Naive thymus-derived CD4-positive, alpha-beta T cell (primary cell): ENCODE measurements at places on chromosomes 16 and 17.

GRCh38 chr17:36894925-36895324 is 42.4 kb upstream of the LHX1 start:
- no peak for DNase-seq

- no peak for DNase-seq
Measured at GRCh38 chr16:522320-523096, 5.0 kb upstream of the CAPN15 start.

DNA sequence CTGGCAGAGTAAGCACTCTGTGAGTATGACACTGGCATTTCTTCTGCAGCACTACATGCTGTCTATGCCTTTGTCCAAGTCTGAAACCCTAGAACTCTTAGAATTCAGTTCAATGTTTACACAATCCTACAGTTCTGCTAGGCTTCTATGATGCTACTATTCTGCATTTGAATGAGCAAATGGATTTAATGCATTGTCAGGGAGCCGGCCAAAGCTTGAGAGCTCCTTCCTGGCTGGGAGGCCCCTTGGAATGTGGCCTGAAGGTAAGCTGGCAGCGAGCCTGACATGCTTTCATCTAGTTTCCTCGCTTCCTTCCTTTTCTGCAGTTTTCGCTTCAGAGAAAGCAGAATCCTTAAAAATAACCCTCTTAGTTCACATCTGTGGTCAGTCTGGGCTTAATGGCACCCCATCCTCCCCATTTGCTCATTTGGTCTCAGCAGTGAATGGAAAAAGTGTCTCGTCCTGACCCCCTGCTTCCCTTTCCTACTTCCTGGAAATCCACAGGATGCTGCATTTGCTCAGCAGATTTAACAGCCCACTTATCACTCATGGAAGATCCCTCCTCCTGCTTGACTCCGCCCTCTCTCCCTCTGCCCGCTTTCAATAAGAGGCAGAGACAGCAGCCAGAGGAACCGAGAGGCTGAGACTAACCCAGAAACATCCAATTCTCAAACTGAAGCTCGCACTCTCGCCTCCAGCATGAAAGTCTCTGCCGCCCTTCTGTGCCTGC is at the start of gene CCL2:
CCL2 (plus strand) TSS at position 635 of the 730 bp plus-strand sequence; CDS start at position 700, 65 bp downstream.
- DNase-seq, result no peak

DNA sequence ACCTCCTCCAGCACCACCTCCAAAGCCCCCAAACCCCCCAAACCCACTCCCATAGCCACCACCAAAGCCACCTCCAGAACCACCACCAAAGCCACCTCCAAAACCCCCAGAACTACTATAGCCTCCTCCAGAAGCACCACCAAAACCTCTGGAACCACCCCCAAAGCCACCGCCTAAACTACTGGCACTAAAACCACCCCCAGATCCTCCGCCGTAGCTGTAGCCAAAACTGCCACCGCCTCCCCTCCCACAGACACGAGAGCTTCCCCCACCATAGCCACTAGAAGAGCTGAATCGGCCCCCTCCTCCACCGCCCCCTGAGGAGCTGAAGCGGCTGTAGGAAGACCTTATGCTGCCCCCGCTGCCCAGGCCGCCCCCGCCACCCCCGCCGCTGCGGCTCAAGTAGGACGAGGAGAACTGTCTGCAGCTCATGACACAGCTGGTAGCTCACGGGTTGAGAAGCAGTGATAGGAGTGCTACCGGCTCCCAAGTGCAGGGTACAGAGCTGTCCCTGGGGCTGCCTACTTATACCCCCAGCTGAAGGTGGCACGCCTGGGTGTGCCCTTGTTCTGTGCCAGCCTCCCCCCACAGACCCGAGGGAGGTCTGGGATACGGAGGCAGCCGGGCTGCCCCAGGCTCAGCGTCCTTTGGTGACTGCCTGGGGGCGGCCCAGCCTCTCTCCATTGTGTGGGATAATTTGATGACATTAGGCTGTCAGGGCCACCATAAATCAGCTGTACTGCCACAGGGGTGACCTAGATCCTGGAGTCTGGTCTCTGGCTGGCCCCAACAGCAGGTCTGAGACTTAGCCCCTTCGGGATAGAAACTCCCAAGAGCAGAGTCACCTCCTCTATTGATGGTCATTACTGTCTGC is at the start of gene KRT9:
KRT9 (minus strand) TSS at position 499 of the 874 bp plus-strand sequence; CDS start at position 432, 67 bp downstream.
- no peak for DNase-seq

DNA sequence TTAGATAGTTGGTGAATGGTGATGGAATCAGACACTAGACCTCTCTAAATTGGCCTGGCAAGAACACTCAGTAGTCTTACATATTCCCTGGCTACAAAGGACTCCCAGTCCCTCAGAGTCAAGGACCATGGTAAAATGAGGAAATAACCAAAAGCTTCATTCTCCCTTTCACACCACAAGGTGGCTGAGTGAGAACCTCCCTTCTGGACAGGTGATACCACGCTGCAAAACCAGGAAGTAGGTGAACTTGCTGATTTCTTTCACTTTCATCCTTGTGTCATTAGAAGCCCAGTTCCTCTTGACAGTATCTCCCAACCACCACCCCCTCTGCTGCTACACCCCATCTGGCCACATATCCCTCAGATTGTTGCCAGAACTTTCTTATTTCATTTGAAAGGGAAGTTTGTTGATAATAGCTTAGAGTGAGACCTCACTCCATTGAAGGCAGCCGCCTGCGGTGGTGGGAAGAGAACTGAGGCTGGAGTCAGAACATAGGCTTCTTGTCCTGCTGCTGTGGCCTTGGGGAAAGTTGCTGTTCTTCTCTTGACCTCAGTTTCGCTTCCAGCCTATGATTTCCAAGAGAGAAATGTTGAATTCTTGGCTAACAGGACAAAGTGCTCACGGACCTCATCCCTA is 290.6 kb upstream of the CCL2 start:
- DNase-seq, result no peak

GRCh38 chr16:84453061-84453752 is 51.3 kb downstream of the MEAK7 start:
- DNase-seq, result no peak

- DNase-seq, result peak; percentile 15
Measured at GRCh38 chr17:36935671-36936454, 1.4 kb upstream of the LHX1 start.

DNA sequence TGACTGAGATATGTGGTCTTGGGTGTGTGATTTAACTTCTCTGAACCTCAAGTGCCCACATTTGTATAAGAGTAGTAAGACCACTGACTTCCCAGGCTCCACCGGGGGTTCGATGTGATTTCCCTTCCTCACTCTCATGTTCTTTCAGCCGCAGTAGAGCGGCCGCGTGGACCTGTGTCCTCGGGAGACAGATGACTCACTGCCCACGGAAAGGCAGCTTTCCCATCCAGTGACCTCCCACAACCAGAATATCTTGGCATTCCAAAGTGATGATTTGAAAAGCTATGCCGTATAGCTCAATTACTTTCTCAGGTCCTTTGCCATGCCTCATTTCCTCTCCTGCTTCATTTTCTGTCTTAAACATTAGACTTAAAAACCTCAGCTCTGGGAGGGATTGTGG is 73.6 kb downstream of the IL21R start:
- no peak for DNase-seq

- peak; percentile 59 for DNase-seq
Measured at GRCh38 chr17:29807520-29808361, 122.3 kb downstream of the SSH2 start.

- no peak for DNase-seq
Measured at GRCh38 chr17:80793851-80794267, 197.8 kb upstream of the CHMP6 start.

DNA sequence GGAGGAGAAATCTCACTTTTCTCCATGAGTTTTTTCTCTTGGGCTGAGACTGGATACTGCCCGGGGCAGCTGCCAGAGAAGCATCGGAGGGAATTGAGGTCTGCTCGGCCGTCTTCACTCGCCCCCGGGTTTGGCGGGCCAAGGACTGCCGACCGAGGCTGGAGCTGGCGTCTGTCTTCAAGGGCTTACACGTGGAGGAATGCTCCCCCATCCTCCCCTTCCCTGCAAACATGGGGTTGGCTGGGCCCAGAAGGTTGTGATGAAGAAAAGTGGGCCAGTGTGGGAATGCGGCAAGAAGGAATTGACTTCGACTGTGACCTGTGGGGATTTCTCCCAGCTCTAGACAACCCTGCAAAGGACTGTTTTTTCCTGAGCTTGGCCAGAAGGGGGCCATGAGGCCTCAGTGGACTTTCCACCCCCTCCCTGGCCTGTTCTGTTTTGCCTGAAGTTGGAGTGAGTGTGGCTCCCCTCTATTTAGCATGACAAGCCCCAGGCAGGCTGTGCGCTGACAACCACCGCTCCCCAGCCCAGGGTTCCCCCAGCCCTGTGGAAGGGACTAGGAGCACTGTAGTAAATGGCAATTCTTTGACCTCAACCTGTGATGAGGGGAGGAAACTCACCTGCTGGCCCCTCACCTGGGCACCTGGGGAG is 19.1 kb downstream of the NGFR start:
- no peak for DNase-seq

- no peak for DNase-seq
Measured at GRCh38 chr17:3744014-3744413, 20.3 kb downstream of the HASPIN start.

GRCh38 chr17:68102318-68102758 is 66.8 kb downstream of the KPNA2 start:
- DNase-seq, result peak; percentile 42

DNA sequence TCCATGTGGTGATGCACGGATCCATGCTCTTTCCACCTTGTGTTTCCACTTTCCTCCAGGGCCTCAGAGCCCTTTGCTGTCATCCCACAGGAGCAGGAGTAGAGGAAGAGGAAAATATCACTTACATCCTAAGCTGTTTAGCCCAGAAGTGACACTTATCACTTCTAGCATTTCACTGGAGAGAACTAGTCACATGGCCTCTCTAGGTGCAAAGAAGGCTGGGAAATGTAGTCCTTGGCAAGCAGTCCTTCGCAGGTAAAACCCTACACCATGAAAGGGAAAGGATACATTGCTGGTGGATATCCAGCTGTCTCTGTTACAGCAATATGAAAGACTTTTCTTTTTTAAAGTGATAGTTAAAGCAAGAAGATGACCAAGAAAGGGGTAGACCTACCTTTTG is 185.9 kb downstream of the RGS9 start:
- DNase-seq, result no peak

DNA sequence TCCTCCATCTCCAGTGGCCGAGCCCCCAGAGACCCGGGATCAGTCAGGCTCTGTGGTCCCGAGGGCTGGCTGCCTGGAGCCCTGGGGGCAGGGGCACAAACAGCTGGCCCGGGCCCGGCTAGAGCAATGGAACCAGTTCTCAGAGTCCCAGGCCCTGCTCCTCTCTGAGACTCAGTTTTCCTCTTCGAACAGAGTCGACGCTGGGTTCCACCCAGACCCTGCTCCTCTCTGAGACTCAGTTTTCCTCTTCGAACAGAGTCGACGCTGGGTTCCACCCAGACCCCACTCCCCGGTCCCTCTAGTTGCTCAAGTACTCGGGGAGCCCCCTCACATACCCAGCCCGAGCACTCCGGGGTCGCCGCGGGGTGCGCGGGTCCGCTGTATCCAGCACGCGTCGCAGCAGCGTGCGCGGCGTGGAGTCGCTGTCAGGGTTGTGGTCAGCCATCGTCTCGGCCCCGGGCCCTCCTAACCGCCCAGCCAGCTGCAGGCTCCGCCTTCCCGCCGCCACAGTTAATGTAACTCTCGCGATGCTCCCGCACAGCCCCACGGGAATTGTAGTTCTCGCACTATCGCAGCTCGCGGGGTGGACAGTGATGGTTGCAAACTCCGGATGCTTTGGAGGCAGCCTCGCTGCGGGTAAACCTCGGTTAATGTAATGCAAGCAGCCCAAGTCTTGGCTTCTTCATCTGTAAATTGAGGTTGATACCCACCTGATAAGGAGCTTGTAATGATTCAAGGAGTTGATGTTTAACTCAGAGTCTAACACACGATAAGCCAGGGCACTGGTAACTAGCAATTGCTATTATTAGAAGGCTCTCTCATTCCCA is 8.5 kb upstream of the THAP11 start:
- DNase-seq, result peak; percentile 89

- DNase-seq, result no peak
Measured at GRCh38 chr17:80920441-80920840, 71.2 kb upstream of the CHMP6 start.

DNA sequence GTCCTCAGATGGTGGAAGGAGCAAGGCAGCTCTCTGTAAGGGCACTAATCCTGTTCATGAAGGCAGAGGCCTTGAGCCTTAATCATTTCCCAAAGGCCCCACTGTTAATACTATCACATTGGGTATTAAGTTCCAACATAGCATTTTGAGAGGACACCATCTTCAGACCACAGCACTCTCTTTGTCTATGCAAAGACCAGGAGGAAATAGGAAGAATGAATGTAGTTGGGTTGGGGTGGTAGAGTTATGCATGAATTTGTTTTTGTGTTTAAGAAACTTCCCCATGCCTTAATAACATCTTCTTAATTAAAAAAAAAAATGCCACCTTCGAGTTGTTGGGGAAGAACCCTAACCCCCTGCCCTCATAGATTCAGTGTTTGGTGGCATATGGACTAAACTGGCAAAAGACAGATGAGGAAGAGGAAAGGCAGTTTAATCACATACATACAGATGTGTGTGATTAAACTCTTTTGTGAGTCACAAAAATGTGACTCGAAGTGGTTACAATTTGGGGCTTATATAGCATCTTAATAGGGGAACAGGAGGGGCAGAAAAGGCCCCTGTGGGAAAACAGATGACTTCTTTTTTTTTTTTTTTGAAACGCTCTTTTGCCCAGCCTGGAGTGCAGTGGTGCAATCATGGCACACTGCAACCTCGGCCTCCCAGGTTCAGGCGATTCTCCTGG is 35.0 kb upstream of the SLC5A10 start:
- no peak for DNase-seq

GRCh38 chr16:30184096-30184890 is 891 bp downstream of the CORO1A start:
- peak; percentile 90 for DNase-seq

DNA sequence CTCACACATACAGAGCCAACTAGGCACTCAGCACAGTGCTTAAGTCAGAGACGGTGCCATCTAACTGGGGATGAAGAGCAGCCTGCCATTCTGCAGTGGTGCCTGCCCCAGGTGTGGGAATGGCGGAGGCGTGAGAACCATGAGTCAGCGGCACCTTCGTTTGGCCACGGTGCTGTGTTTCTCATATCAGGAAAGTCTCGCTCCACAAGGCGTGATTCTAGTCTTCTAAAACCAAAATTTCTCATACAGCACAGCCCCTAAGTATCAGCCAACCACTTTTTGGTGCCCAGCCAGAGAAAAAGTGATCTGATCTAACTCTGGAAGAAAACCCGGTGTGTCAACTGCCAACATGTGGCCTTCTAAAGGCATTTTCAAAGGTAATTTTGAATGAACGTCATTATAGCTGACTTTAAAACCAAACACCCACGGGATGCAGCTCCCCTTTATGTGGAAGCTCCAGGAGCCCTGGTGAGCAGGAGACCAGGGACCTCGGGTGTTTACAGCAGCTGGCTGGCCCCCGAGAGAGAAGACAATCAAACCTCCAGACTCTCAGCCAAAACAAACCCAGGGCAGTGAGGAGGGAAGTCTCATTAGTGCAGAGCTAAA is 54.6 kb downstream of the ABCC12 start:
- DNase-seq, result no peak

- DNase-seq, result no peak
Measured at GRCh38 chr16:11389631-11390565, 44.6 kb downstream of the RMI2 start.

- no peak for DNase-seq
Measured at GRCh38 chr16:73426433-73427160, 378.7 kb upstream of the ZFHX3 start.

- no peak for DNase-seq
Measured at GRCh38 chr16:85390511-85391174, 222.5 kb upstream of the GSE1 start.

- DNase-seq, result no peak
Measured at GRCh38 chr16:85129876-85130704, 17.8 kb upstream of the CIBAR2 start.

GRCh38 chr17:36500745-36501225 is 14.3 kb downstream of the ZNHIT3 start:
- no peak for DNase-seq

- no peak for DNase-seq
Measured at GRCh38 chr17:3594976-3595375, 14.2 kb downstream of the TRPV1 start.
